ENCODE measurements at places on chromosomes 7 and 10.

DNA sequence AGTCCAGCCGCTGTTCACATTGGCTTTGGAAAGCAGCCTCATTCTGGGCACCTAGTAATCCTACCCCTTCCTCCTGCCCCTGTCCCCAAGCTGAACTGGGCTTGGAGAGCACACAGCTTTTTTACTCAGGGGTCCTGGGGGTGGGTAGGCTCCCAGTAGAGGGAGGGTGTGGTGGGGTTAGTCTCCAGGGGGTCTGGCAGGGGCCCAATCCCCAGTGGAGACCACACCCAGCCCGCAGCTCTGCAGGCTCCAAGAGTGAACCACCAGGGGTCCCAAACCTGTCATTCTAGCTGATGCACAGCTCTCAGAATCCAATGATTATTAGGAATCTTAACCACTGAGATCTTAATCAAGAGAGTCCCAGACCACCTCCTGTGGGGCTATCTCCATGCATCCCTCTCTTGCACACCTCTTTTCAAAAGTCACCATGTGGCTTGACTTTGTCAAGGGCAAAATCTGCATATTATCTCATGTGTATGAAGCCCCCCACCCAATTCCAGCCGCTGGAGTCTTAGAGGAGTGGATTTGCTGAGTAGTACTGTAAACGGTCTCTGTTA lies 2.7 kb downstream of the HOXA11 start:
- DNase-seq, result no peak

- DNase-seq, result no peak
Measured at GRCh38 chr10:12796401-12797160, 204.9 kb downstream of the CCDC3 start.

DNA sequence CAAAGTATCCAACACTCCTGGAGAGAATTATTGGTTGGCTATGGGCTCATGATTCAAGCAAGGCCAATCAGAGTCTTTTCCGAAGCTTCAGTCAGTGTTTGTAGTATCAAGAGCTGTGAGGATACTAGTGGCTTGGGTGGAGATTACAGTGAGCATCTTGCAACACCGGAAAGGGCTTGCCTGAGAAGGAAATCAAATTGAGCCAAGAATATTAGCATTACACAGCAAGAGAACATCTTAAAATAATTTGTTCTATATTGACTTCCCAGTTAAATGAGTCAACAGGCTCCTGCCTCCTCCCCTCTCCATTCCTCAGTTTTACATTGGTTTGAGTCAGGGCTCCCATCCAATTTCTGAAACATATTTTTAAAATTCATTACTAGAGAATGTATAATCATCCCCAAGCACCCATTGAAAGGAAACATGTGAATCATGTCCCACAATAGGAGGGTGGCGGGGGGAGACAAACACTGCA lies 127.4 kb downstream of the ELAPOR2 start:
- peak; percentile 73 for DNase-seq

GRCh38 chr10:100065084-100065660 lies 16.5 kb downstream of the CPN1 start:
- DNase-seq, result no peak

GRCh38 chr10:85149766-85150165 lies 821.4 kb downstream of the CCSER2 start:
- peak; percentile 2 for DNase-seq

DNA sequence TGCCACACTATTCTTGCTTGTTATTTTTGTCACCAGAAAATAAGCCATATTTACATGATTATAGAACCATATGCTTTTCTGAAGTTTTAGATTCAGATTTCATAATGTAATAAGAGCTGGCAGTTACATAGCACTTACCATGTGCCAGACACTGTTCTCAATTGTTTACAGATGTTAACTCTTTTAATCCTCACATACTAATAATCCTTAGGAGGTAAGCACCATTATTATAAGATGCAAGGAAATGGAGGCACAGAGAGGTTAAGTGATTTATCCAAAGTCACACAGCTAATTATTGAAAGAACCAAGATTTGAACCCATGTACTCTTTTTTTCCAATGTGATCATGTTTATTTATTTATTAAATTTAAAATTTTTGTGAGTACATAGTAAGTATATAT lies 57.2 kb downstream of the CREB5 start:
- DNase-seq, result no peak

- peak; percentile 56 for DNase-seq
Measured at GRCh38 chr7:151732834-151733592, 143.9 kb downstream of the PRKAG2 start.

DNA sequence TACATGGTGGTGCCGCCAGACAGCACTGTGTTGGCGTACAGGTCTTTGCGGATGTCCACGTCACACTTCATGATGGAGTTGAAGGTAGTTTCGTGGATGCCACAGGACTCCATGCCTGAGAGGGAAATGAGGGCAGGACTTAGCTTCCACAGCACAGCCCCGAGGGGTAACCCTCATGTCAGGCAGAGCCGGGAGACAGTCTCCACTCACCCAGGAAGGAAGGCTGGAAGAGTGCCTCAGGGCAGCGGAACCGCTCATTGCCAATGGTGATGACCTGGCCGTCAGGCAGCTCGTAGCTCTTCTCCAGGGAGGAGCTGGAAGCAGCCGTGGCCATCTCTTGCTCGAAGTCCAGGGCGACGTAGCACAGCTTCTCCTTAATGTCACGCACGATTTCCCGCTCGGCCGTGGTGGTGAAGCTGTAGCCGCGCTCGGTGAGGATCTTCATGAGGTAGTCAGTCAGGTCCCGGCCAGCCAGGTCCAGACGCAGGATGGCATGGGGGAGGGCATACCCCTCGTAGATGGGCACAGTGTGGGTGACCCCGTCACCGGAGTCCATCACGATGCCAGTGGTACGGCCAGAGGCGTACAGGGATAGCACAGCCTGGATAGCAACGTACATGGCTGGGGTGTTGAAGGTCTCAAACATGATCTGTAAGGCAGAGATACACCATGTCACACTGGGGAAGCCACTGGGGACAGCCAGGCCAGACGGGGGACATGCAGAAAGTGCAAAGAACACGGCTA lies 104.6 kb upstream of the TNRC18 start:
- DNase-seq, result peak; percentile 42

GRCh38 chr10:121611393-121612159 lies 13.3 kb upstream of the FGFR2 start:
- no peak for DNase-seq

- no peak for DNase-seq
Measured at GRCh38 chr10:103583871-103584215, 90.3 kb downstream of the NEURL1 start.

DNA sequence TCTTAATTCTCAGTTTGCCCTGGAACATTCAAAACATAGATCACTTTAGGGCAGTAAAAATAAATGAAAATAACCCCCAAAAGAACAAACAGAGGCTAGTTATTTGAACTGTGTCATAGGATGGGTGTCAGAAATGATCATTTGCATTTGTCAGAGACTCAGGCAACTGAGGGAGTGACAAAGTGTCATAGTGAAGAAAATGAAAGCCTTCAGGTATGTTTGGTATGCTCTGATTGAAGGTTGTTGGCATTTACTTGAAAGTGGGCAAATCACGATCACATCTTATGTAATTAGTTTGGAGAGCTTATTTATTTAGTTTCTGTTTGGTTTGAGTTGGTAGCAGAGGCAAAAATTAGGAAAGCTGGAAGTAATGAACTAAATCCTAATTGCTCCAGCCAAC lies 880.9 kb downstream of the ANKRD7 start:
- DNase-seq, result no peak

DNA sequence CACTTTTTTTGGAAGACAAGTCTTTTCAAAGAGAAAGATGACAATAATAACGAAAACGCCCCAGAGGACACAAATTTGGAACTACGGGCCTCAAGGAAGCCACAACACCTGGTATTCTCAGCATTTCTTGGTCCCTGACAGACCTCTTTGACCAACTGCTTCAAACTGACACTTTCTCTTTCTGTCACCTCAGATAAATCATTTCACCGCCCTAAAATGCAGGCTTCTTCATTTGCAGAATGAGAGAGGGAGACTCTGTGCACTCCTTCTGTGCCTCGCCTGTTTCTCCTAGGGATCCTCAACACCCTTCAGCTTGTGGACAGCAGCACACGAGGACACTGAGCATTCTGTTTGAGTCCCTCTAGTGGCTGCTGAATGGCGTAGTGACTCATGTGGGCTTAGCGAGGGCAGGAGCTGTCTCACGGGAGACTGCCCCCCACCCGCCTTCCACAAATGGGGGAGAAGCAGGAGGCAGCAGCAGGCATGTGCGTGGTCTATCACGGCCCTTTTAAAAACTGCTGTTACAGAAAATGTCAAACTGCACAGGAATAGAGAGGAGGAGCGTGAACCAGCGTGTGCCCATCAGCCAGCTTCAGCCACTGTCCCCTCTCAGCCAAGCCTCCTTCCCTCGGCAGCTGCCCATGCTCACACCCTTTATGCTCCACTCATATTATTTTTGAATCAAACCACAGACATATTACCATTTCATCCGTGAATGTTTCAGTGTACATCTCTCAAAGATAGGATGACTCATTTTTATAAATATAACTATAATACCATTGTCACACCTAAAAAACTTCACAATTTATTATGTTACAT lies 41.4 kb downstream of the GSDME start:
- peak; percentile 45 for DNase-seq

DNA sequence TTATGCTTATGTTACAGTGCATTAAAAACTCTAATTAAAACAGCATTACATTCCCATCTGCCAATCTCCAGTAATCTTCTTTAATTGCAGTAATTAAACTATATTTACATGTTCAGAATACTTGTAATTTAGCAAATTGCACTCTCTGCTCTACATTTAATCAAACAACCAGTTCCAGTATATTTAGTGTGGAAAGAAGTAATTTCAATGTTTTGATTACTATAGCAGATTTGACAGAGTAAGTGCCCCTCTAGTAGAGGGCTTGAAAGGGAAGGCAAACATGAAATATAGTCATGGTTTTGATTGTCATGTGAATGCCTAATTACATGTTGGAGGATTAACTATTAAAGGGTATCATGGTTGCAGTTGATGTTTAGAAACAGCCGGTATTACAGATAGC lies 739.7 kb downstream of the AUTS2 start:
- DNase-seq, result no peak

- DNase-seq, result peak; percentile 25
Measured at GRCh38 chr10:92894081-92894655, 45.8 kb downstream of the EXOC6 start.

- no peak for DNase-seq
Measured at GRCh38 chr10:44965651-44966097, 6.1 kb downstream of the RASSF4 start.

DNA sequence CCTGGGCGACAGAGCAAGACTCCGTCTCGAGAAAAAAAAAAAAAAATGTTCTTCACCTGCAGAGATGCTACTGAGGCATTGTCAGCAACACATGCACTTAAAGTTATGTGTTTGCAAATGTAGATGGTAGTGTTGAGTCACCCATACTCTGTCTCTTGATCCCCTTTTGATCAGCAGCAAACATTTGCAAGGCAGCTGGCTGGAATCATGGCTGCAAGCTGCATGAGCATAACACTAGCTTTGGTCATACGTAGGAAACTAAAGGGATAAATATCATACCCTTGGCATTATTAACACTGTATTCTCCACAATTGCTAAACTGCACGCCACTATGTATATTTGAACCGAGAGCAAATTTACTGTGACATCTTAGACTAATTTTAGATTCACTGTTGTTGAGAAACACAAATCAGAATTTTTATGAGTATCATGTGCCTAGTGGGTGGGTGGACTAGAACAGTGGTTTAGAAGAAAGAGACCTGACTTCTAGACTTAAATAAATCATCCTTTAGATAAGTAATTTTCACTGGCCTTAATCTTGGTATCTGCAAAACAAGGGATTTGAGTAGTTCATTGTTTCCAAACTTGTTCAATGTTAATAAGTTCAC lies 229.3 kb upstream of the MEOX2 start:
- DNase-seq, result no peak

- DNase-seq, result no peak
Measured at GRCh38 chr7:107641676-107642075, 19.0 kb upstream of the SLC26A4 start.

- DNase-seq, result no peak
Measured at GRCh38 chr10:84511106-84511505, 182.7 kb downstream of the CCSER2 start.

GRCh38 chr10:107474650-107475049 lies 310.1 kb upstream of the SORCS1 start:
- DNase-seq, result no peak

DNA sequence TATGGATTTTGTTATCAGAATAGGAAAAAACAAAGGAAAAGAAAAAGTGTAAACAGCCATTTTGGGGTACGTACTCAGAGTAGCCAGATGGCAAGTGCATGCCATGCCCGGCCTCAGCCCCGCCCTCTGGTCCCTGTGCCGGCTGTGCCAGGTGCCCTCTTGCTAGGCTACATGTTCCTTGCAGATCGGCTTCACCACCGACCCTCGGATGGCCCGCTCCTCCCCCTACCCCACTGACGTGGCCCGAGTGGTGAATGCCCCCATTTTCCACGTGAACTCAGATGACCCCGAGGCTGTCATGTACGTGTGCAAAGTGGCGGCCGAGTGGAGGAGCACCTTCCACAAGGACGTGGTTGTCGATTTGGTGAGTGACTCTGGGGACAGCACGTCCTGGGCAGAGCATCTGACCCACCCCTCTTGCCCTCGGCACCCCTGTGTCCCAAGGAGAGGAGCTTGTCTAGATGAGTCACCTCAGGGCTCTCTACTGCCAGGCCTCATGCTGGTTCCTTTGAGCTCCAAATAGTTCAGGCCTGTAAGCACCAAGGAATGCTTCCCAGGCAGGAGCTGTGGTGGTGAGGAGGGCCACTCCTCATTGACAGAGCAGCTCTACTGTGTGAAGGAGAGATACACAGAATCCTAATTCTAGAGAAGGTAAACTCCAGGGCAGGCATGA lies 54.9 kb upstream of the ZMIZ2 start:
- DNase-seq, result peak; percentile 18

GRCh38 chr10:130040817-130041330 lies 69.8 kb downstream of the C10orf143 start:
- no peak for DNase-seq

- DNase-seq, result no peak
Measured at GRCh38 chr7:120998996-120999565, 10.6 kb downstream of the CPED1 start.

GRCh38 chr7:22173685-22174573 lies 183.0 kb downstream of the RAPGEF5 start:
- peak; percentile 64 for DNase-seq

- no peak for DNase-seq
Measured at GRCh38 chr10:98344589-98345038, 70.4 kb downstream of the PYROXD2 start.

- peak; percentile 90 for DNase-seq
Measured at GRCh38 chr7:92645114-92646061, 55.2 kb upstream of the FAM133B start.

- peak; percentile 68 for DNase-seq
Measured at GRCh38 chr7:70696201-70696754, 435.7 kb upstream of the GALNT17 start.
